COR-L47 (cell line): ENCODE measurements at places on chromosomes 13 and 19.

GRCh38 chr13:113947311-113948033 lies 26.4 kb downstream of the C13orf46 start:
- peak; percentile 29 for DNase-seq

DNA sequence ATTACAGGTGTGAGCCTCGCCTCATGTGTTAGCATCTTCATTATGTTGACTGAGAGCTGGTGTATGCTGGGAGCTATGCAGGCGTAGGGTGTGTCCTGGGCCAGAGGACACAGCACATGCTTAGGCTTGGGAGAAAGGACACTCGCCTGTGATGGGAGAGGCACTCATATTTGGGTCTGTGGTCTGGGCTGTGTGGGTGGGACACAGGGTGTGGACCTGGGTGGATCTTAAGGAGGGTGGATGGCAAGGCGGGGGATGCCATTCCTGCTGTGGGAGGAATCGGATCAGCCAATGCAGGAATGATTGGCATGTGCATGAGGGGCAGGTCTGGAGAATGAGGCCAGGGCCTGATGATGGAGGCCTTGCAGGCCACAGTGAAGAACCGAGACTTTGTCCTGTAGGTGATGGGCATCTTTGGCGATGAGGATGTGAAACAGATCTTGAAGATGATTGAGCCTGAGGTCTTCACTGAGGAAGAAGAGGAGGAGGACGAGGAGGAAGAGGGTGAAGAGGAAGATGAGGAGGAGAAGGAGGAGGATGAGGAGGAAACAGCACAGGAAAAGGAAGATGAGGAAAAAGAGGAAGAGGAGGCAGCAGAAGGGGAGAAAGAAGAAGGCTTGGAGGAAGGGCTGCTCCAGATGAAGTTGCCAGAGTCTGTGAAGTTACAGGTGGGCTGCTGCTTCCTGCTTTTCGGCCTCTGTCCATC lies 55.4 kb downstream of the RYR1 start:
- no peak for DNase-seq

DNA sequence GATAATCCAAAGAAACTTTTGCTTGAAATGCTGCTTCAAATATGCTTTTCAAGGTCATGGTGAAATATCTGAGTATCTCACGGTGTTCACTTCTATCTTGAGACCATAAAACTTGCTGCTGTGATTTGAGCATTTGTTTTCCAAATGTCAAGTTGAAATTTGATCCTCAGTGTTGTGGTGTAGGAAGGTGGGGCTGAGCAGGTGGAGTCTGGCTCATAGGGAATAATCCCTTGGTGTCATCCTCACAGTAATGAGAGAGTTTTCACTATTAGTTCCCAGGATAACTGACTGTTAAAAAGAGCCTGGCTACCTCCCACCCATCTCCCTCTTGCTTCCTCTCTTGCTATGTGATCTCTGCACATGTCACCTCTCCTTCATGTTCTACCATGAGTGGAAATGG lies 858.0 kb upstream of the SLITRK5 start:
- no peak for DNase-seq

GRCh38 chr19:4911314-4911713 lies 2.0 kb downstream of the UHRF1 start:
- DNase-seq: no peak

GRCh38 chr19:47186446-47187334 lies 44.3 kb downstream of the BBC3 start:
- DNase-seq: no peak

DNA sequence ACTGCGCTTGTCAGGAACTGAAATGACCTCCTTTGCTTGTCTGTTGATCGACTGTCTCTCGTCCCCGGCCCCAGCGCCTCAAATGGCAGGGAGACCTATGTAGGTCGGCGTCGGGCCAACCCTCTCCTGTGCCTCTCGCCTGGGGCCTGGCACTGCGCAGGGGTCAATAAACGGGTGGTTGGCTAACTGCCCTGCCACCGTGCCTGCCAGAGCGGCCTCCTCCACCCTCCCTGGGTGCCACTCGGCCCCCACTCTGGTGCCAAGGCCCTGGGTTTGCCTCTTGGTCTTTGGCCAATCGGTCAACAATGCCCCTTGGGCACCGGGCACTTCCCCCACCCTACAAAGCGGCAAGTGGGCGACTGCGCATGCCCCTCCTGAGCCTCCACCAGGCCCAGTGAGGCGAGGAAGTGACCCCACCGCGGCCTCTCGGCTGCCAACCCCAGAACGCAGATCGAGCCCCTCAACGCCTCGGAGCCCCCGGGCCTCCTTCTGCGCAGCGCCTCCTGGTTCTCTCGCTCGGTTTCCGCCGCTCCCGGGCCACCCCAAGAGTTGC lies 1.1 kb downstream of the KEAP1 start:
- DNase-seq: peak; percentile 78

- peak; percentile 53 for DNase-seq
Measured at GRCh38 chr13:45511310-45512097, 46.8 kb downstream of the COG3 start.

DNA sequence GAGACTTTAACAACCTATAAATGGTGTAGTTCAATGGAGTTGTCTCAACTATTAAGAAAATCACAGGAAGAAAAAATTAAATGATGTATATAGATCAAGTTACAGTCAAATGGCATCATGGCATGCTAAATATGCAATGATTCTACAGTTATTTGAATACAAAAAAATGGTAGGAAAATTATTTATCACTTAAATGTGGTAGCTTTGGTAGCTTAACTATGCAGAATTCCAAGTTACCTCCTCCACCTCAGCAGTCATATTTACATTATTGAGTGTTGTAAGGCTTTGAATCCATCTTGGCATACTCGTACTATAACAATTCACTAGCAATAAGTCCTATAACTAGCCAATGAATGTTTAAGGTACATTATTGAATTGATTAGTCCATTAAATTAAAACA lies 36.8 kb downstream of the CAB39L start:
- no peak for DNase-seq

- DNase-seq: no peak
Measured at GRCh38 chr13:64551755-64552154, 2678.4 kb downstream of the PCDH9 start.

DNA sequence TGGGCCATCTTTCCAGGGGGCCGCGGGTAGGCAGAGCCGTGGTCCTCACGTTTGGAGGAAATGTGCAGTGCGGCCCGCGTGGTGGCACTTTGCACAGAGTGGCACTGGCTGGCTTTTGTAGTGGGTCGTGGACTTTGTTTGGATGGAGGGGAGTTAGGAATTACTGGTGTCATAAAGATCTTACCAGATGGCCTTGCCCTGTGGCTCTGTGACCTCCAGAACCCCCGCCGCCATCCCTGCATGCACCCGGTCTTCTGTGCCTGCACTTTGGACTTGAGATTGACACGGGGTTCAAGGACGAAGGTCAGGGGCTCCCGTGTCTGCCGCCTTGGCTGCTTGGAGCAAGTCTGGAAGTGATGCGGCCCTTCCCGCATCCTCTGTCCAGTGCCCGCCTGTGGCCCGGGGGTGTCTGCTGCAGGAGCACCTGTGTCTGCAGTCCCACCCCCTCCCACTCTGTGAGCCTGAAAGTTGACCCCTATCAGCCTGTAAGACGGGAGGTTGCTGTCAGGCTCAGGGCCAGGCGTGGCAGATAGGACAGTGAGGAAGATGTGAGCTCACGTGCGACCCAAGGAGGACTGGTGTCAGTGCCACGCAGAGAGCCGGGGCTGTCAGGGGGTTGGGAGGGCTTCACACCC lies 2.2 kb downstream of the GNA11 start:
- DNase-seq: no peak

DNA sequence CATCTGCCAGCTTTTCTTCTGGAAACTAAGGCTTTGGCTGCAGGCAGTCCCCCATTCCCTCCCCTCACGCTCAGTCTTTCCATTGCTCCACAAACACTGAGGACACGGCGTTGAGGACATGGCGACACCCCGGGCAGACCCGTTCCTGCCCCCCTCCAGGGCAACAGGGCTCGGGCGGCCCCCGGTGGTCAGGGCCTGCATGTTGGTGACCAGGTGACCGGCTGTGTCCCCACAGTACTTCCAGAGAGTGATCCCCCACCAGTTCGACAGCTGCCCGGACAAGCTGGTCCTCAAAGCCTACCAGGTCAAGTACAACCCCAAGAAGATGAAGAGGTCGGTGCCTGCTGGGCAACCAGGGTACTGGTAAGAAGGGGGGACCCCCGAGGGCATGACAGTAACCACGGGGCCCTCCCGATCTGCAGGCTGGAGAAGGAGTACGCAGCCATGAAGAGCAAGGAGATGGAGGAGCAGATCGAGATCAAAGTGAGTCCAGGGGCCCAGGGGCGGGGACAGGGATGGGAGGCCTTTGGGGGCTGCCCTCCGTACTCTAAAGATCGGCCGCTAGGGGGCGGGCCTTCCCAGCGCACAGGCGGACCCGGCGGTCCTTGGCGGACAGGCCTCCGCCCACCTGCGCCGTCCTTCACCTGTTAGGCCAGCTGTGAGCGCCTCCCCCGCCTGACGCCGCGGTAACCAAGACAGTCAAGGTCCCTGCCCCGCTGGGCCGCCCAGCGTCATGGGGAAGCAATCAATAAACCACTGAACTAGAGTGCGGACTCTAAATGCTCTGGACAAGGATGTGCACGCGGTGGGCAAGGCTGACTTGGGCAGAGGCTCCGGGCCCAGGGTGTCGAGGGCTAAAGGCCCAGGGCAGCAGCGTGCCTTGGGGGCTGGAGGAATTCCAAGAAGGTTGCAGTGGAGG lies 21.1 kb downstream of the PRR36 start:
- DNase-seq: peak; percentile 94

DNA sequence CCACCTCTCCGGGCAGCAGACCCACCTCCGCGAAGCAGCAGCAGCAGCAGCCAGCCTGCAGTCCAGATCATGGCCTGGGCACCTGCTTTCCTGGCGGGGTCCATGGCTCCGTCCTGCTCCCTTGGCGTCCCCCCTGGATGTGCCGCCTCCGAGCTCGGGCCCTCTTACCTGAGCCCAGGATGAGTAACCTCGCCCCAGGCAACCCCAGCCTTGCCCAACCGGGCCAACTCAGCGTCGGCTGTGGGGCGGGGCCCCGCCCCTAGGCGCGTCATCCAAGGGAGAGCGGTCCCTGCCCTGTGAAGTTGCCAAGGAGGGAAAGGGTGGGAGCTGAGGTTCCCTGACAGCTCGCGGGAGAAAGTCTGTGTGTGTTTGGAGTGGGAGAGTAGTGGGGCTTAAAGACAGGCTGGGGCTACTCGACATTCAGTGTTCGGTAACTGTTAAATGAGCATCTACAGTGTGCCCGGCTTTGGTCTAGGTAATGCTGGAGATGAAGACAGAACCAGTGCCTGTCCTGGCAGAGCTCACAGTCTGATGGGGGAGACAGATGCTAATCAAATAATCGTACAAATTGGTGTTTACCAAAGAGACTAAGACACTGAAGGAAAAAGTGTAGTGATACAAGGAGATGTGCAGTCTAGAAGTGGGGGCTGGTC lies at the start of gene LYPD3:
TSS of gene LYPD3 (minus strand) at position 141 of the 653 bp plus-strand sequence. CDS start at position 104, 37 bp downstream.
- DNase-seq: no peak

DNA sequence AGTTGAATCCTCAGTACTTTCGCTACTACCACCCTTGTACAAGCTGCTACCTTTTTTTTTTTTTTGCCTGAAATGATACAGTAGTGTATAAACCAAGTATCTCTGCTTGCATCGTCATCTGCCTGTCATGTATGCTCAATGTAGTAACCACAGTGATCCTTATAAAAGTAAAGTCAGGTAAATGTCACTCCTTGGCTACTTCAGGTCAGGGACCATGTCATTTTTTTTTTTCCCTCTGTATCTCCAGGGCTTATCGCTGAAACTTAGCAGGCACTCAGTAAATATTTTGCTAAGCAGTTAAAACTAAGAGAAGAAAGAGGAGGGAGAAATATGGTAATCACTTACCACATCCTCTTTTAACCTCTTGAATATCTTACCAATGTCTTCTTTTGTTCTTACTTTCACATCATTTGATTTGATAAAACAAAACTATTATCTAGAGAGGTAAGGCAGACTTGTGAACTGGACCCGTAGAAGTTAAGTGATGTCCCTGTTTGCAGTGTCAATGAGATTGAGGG lies 96.8 kb upstream of the KLF12 start:
- no peak for DNase-seq

DNA sequence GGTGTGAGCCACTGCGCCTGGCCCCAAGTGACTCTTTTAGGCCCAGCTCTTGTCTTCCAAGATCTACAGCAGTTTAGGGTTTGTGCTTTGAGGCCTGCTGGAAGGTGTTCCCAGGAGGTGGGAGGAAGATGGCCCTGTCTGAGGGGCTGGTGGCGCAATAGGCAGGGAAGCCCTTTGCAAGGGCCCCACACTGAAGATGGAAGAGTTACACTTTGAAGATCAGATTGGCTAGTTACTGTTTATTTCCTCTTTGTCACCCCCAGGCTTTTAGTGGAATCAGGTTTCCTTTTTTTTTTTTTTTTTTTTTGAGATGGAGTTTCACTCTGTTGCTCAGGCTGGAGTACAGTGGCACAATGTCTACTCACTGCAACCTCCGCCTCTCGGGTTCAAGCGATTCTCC lies 1.9 kb upstream of the RABAC1 start:
- DNase-seq: no peak

DNA sequence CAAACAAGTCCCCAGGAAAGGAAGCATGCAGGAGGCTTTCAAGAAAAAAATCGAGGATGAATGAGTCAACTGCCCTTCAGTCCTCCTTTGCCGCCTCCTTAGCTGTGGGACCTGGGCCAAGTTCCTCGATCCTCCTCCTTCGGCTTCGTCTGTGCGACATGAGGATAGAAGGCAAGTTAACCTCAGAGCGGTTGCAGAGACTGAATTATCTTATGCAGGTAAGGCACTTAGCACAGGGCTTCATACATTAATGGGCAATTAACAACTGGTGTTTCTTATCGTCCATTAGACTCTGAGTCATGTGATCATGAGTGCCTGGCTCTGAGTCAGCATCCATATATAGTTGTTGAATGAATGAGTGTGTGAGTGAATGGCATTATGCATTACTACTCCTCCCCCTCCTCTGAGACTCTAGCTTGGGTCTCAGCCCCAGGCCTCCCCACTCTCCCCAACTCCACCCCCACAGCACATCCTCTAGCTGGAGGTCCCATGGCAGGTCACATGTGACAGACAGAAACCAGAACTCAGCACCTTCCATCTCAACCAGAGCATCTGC lies 1.6 kb upstream of the TTC9B start:
- DNase-seq: no peak

DNA sequence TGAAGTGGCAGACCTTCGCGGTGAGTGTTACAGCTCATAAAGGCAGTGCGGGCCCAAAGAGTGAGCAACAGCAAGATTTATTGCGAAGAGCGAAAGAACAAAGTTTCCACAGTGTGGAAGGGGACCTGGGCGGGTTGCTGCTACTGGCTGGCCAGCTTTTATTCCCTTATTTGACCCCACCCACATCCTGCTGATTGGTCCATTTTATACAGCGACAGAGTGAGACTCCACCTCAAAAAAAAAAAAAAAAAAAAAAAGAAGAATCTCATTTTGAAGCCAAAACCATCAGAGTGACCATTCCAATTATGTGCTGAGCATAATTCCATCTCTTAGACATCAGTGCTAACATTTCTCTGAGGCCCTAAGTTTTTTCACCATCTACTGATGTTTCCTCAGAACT lies 1.9 kb upstream of the ZNF552 start:
- no peak for DNase-seq

- no peak for DNase-seq
Measured at GRCh38 chr13:97385146-97385545, 48.8 kb upstream of the RAP2A start.

GRCh38 chr13:50404769-50405168 lies 389.5 kb downstream of the KCNRG start:
- no peak for DNase-seq

GRCh38 chr13:93751117-93751516 lies 524.5 kb downstream of the GPC6 start:
- no peak for DNase-seq

- no peak for DNase-seq
Measured at GRCh38 chr13:39401756-39402155, 201.2 kb downstream of the LHFPL6 start.

- no peak for DNase-seq
Measured at GRCh38 chr19:38046254-38047048, 139.4 kb downstream of the SIPA1L3 start.
